ENCODE measurements at places on chromosomes 11 and 22.

- no peaks in the 10 kb centered on the region for H3K27me3 ChIP-seq
- DNase-seq, result no peak
- H3K27ac ChIP-seq, result no peak overlapping the region
- H3K4me1 ChIP-seq, result peaks cover 20% of the 10 kb centered on the region
- no peak overlapping the region for H3K4me3 ChIP-seq
Measured at GRCh38 chr22:27845644-27846043, 44.1 kb upstream of the MN1 start.

GRCh38 chr11:119352857-119353260 is 6.4 kb upstream of the MFRP start:
- no peaks in the 10 kb centered on the region for H3K27me3 ChIP-seq
- H3K36me3 ChIP-seq, result peaks cover 24% of the 10 kb centered on the region
- no peak overlapping the region for H3K4me3 ChIP-seq
- DNase-seq, result peak; percentile 63

DNA sequence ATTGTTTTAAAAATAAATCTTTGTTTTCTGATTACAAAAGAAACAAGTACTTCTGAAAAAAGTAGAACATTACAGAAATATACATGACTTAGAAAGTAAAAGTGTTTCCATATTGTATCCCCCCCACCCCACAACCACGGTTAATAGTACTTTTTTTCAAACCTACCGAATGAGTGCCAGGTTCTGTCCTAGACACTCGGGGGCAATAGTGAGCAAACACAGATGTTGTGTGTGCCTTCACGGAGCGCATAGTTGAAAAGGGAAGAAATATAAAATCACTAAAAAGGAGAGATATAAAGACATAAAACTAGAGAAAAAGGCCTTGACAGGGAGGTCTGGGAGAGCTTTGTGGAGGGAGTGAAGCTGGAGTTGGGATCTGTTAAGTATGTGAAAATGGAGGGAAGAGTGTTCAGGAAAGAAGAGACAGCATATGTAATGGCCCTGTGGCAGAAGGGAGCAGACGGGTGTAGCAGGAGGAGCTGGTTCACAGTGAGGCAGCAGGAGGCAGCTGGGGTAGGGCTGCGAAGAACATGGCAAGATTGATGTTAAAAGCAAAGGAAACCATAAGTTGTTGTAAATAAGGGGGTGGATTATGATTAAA is 42.1 kb upstream of the ALX4 start:
- H3K36me3 ChIP-seq, result no peaks in the 10 kb centered on the region
- peaks cover 4% of the 10 kb centered on the region for H3K4me1 ChIP-seq
- H3K4me3 ChIP-seq, result no peak overlapping the region

GRCh38 chr11:66328031-66328301 is 8.3 kb downstream of the RIN1 start:
- H3K36me3 ChIP-seq, result no peaks in the 10 kb centered on the region
- no peak for DNase-seq
- H3K4me1 ChIP-seq, result peaks cover 20% of the 10 kb centered on the region
- H3K4me3 ChIP-seq, result no peak overlapping the region
- H3K27me3 ChIP-seq, result no peaks in the 10 kb centered on the region

DNA sequence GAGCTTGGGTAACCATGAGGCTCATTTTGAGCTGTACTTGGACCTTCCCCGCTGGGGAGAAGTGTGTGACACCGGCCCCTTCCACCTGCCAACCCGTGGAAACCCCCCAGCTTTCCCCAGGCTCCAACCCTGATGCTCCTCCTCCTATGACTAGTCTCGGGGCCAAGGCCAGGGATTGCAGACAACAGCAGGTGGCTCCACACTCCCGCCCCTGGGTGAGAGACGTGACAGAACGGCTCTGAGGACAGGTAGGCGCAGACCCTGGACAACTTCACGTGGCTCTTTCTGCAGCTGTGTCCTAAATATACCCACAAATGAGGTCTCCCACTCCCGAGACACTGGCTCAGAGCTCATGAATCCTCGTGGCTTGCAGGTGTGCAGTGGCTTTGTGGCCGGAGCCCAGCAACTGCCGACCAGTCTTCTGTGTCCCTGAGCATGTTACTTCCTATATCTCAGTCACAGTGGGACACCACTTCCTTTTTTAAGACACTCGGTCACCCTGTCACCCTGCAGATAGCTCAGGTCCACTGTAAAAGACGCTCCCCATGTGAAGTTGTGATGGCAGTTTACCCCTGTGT is 55.2 kb downstream of the NECTIN1 start:
- H3K27ac ChIP-seq, result no peak overlapping the region
- H3K4me1 ChIP-seq, result no peaks in the 10 kb centered on the region
- no peaks in the 10 kb centered on the region for H3K27me3 ChIP-seq
- H3K36me3 ChIP-seq, result no peaks in the 10 kb centered on the region

DNA sequence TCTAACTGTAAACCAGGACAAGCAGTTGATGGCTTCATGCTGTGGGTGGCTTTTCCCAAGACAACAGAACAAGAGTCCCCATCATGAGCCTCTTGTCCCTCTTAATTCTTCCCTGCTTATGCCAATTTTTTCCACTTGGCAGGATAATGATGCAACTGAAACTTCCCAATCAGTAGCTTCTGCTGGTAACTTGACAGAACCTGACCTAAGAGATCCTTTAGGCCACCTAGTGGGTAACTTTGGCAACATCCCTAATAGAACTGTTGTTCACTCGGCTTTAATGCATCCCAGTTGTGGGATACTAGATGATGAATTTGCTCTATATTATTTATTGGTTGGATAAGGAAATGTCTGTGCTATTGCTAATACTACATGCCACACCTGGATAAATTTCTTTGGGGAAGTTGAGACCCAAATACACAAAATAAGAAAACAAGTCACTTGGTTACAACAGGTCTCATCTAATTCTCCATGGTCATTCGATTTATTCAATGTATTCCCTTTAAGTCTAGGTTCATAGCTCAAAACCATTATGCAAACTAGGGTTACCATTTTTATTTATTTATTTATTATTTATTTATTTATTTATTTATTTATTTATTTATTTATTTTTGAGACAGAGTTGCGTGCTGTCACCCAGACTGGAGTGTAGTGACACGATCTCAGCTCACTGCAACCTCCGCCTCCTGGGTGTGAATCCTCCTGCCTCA is 41.4 kb upstream of the NFAM1 start:
- no peak overlapping the region for H3K4me3 ChIP-seq
- DNase-seq, result peak; percentile 42
- no peaks in the 10 kb centered on the region for H3K36me3 ChIP-seq
- H3K27me3 ChIP-seq, result no peaks in the 10 kb centered on the region

DNA sequence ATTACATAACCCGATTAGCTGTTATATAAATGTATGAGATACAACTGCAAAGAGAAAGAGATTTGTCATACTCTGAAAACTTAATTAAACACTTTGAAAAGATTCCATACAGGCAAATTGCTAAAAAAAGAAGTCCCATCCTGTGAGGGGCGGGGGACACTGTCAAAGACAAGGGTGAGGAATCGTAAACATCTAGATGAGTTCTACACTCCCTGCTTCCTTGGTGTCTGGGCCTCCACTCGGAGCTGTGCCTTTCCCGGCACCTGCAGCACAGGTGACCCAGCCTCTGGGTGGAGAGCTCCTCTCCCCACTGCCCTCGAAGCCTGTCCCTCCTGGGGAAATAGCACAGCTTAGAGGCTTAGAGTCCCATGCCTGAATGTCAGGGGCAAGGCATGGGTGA is 69.2 kb upstream of the CRYBB3 start:
- H3K27ac ChIP-seq, result no peak overlapping the region
- H3K36me3 ChIP-seq, result no peaks in the 10 kb centered on the region
- H3K4me1 ChIP-seq, result no peaks in the 10 kb centered on the region
- no peak for DNase-seq

Data from K562 (cell line).